ENCODE measurements at places on chromosomes 5 and 9.

- no peak for DNase-seq
- H3K27me3 ChIP-seq: no peaks in the 10 kb centered on the region
- H3K4me1 ChIP-seq: peaks cover 11% of the 10 kb centered on the region
- H3K36me3 ChIP-seq: no peaks in the 10 kb centered on the region
- H3K4me3 ChIP-seq: no peak overlapping the region
Measured at GRCh38 chr5:56406221-56406620, 173.1 kb upstream of the ANKRD55 start.

DNA sequence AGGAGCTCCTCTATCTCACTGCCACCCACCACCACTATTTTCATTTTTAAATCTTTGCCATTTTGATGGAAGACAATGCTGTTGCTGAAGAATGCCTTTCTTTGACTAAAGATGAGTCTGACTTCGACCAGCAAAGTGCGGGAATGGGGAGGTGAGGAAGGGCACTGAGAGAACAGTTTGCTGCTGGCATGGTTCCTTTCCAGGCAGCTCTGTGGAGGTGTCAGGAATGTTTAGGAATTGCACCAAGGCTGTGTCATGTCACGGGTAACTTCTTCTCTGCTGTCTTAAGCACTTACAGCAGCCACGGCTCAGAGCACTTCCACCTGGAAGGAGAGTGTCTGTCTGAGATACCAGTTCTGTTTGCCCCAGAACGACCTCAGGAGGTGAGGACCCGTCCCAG is 41.4 kb upstream of the SHB start:
- no peaks in the 10 kb centered on the region for H3K4me1 ChIP-seq
- H3K36me3 ChIP-seq: no peaks in the 10 kb centered on the region
- no peak overlapping the region for H3K4me3 ChIP-seq
- H3K27me3 ChIP-seq: no peaks in the 10 kb centered on the region
- no peak for DNase-seq

DNA sequence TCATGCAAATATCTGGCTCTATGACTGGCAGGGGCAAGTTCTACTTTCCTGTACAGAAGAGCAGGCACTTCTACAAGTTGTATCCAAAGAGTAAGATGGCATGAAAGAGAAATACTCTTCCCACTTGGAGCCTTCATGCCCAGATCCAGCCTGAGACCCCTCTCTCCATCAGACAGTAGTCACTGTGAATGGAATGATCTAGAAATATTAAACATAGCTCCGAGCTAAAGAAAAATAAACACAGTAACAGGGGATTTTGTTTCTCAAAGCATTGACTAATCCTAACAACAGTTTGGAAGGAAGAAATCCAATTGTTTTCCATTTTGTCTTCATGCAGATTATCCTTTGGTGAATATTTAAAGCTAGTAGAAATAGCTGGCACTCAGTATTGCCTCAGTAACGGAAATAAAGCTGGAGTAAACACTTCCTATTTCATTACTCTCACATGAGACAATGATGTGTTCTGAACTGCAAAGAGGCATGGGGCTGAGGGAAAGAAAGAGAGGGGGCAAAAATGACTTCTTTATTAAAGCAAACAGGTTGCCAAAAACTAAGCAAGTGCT is 100.0 kb downstream of the SEMA5A start:
- H3K27ac ChIP-seq: peak overlapping the region; percentile 66
- H3K27me3 ChIP-seq: no peaks in the 10 kb centered on the region
- H3K4me3 ChIP-seq: no peak overlapping the region
- peak; percentile 53 for DNase-seq
- no peaks in the 10 kb centered on the region for H3K36me3 ChIP-seq

- H3K4me1 ChIP-seq: peaks cover 14% of the 10 kb centered on the region
- DNase-seq: no peak
- H3K27ac ChIP-seq: no peak overlapping the region
- H3K4me3 ChIP-seq: no peak overlapping the region
- no peaks in the 10 kb centered on the region for H3K36me3 ChIP-seq
Measured at GRCh38 chr9:69130456-69131441, 43.3 kb upstream of the TJP2 start.

DNA sequence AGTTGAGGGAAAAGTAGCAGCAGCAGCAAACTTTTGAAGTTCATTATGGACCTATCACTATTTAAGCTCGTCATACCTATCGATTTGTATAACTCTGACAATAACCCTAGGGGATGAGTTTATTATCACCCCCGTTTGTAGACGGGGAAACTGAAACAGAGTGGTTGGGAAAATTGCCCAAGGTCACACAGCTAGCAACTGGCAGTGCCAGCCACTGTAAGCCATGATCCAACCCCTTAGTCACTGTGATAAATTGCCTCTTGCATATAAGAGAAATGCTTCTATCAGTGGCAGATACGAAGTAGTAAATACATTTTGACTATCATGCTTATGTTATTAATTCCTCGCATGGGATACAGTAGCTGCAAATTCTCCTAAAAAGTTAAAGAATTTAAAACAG is 73.3 kb upstream of the ATP10B start:
- H3K4me1 ChIP-seq: no peaks in the 10 kb centered on the region
- no peak overlapping the region for H3K27ac ChIP-seq
- no peaks in the 10 kb centered on the region for H3K36me3 ChIP-seq
- no peak overlapping the region for H3K4me3 ChIP-seq

GRCh38 chr5:140391732-140392131 is 9.9 kb upstream of the ANKHD1 start:
- H3K27ac ChIP-seq: no peak overlapping the region
- no peak overlapping the region for H3K4me3 ChIP-seq
- H3K4me1 ChIP-seq: no peaks in the 10 kb centered on the region
- no peaks in the 10 kb centered on the region for H3K36me3 ChIP-seq

DNA sequence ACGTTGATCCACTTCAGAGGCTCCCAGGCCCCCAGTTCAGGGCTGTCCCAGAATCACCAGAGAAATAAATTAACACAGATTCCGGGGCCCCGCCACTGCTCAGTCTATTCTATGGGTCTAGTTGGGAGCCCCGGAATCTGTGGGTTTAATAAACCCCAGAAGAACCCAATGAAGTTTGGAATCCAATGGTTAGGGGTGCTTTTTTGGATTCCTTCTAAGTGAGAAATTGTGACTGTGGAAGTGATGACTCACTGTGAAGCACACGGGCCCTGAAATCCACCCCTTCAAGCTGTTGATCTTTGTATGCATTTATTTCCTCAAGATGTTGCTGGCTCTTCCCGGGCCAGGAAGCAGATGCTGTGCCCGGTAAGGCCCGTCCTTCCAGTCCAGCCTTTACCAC is 57.3 kb upstream of the SLC28A3 start:
- no peaks in the 10 kb centered on the region for H3K27me3 ChIP-seq
- H3K27ac ChIP-seq: no peak overlapping the region
- DNase-seq: peak; percentile 15

GRCh38 chr9:100377015-100377414 is 24.3 kb upstream of the TEX10 start:
- no peak for DNase-seq
- H3K36me3 ChIP-seq: no peaks in the 10 kb centered on the region
- no peak overlapping the region for H3K4me3 ChIP-seq
- peaks cover 19% of the 10 kb centered on the region for H3K4me1 ChIP-seq
- H3K27ac ChIP-seq: no peak overlapping the region

DNA sequence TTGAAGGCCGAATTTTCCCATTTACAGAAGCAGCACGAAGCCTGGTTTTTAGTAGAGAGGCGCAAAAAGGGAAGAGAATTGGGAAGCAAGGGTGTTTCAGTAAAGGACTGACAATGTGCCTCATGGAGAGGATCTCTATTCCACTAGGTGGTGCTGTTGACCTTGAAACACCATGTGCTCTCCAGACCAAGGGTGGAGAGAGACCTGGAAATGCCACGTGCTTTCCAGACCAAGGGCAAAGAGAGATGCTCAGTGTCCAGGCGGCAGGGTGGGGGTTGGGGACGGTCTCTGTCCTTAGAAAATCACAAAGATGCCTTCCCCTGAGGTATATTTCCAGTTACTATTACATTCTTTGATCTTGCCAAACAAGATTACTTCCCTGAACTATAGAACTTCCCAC is 425.3 kb downstream of the CSNK1G3 start:
- H3K36me3 ChIP-seq: no peaks in the 10 kb centered on the region
- no peaks in the 10 kb centered on the region for H3K27me3 ChIP-seq
- no peak overlapping the region for H3K4me3 ChIP-seq
- no peak overlapping the region for H3K27ac ChIP-seq
- H3K4me1 ChIP-seq: no peaks in the 10 kb centered on the region
- DNase-seq: peak; percentile 72

- H3K4me3 ChIP-seq: no peak overlapping the region
- H3K4me1 ChIP-seq: no peaks in the 10 kb centered on the region
- H3K27ac ChIP-seq: no peak overlapping the region
- H3K27me3 ChIP-seq: no peaks in the 10 kb centered on the region
Measured at GRCh38 chr9:10704720-10705119, 91.9 kb upstream of the PTPRD start.

- no peaks in the 10 kb centered on the region for H3K36me3 ChIP-seq
- DNase-seq: no peak
- H3K4me1 ChIP-seq: peaks cover 62% of the 10 kb centered on the region
- no peaks in the 10 kb centered on the region for H3K27me3 ChIP-seq
- H3K4me3 ChIP-seq: no peak overlapping the region
- H3K27ac ChIP-seq: peak overlapping the region; percentile 84
Measured at GRCh38 chr9:109250311-109250741, 70.5 kb downstream of the EPB41L4B start.

DNA sequence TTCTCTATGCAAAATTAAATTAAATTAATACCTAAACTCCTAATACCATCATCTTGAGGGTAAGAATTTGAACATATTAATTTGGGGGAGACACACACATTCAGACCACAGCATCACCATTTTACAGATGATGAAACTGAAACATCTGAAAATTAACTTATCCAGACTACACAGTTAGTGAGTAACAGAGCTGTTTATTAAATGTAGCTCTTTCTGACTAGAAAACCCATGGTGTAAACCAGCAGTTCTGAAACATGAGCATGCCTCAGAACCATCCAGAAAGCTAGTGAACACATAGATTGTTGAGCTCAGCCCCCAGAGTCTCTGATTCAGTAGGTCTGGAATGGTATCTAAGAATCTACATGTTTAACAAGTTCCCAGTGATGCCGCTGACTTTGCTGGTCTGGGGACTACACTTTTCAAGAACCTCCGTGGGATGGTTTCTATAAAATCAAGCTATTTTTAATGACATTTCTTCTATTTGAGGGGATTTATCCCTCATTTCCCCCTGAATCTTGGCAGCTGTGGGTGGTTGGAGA is 113.5 kb downstream of the RORB start:
- no peaks in the 10 kb centered on the region for H3K36me3 ChIP-seq
- no peaks in the 10 kb centered on the region for H3K4me1 ChIP-seq
- H3K27ac ChIP-seq: no peak overlapping the region
- DNase-seq: no peak

GRCh38 chr5:37839407-37840052 is at the start of gene GDNF:
Gene GDNF, minus strand, starts transcription at chr5:37840041. Its CDS starts 5,245 bp downstream, at chr5:37834796.
- H3K4me1 ChIP-seq: peaks cover 27% of the 10 kb centered on the region
- peak within 1 kb of the TSS; percentile 78 for H3K27ac ChIP-seq
- peak within 1 kb of the TSS; percentile 89 for H3K4me3 ChIP-seq
- H3K36me3 ChIP-seq: peaks cover 34% of the 10 kb centered on the region

DNA sequence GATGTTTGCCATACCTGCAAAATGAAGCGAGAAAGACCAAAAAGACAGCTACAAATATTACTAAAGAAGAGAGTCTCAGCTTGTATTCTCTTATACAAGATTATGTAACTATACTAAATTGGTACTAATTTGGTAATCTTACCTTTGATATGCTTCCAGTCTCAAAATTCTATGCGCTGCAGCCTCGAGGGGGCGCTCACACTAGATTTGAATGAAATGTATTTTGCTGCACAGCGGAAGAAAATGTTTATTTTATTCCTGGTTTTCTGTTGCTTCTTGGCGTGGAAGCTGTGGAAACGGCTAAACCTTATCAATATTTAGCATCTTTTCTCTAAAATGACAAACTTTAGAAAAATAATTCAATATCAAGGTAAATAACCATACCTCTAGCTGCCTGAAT is 267.0 kb upstream of the NUDT12 start:
- no peak for DNase-seq
- no peak overlapping the region for H3K27ac ChIP-seq
- no peaks in the 10 kb centered on the region for H3K4me1 ChIP-seq
- no peaks in the 10 kb centered on the region for H3K36me3 ChIP-seq
- no peaks in the 10 kb centered on the region for H3K27me3 ChIP-seq
- no peak overlapping the region for H3K4me3 ChIP-seq

DNA sequence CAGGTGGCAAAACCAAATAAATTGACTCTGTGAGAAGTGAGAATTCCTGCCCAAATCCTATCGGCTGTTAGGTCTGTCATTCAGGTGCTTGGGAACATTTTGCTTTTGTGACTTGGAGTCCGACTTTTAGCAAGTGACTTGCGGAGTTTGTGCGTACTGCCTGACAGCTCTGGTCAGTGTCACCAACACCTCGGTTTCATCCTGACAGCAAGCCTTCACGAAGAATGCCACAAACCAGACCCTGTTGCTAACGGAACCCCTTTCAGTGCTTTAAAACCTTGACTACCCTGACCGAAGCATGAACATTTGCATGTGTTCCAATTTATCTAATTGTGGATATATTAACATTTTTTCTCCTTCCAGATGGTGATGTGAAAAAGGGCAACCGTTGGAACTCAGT is 26.5 kb downstream of the LIX1 start:
- no peaks in the 10 kb centered on the region for H3K4me1 ChIP-seq
- no peak overlapping the region for H3K4me3 ChIP-seq
- H3K27ac ChIP-seq: no peak overlapping the region

GRCh38 chr9:127717766-127718165 is 1.9 kb downstream of the TTC16 start:
- no peak overlapping the region for H3K27ac ChIP-seq
- peaks cover 33% of the 10 kb centered on the region for H3K4me1 ChIP-seq
- H3K27me3 ChIP-seq: no peaks in the 10 kb centered on the region
- no peak for DNase-seq
- no peak overlapping the region for H3K4me3 ChIP-seq

DNA sequence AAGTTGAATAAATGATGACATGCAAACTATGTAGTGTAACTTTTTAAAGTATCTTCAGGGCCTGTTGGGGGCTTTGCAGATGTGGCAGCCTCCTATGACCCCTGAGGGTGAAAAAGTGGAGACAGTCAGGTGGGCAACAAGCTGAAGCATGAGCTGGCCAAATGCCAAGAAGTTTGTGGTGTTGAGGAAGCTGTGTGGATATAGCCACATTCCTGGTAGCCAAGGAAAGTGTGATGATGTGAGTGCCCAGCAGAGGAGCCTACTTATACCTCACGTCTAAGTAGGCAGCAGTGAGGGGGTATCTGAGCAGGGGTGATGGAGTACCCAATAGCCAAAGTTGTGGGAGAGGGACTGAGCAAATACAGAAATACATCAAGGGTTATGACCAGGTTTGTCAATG is 621.2 kb upstream of the CDH6 start:
- H3K27ac ChIP-seq: no peak overlapping the region
- no peaks in the 10 kb centered on the region for H3K36me3 ChIP-seq
- no peak overlapping the region for H3K4me3 ChIP-seq
- H3K27me3 ChIP-seq: no peaks in the 10 kb centered on the region
- no peak for DNase-seq

DNA sequence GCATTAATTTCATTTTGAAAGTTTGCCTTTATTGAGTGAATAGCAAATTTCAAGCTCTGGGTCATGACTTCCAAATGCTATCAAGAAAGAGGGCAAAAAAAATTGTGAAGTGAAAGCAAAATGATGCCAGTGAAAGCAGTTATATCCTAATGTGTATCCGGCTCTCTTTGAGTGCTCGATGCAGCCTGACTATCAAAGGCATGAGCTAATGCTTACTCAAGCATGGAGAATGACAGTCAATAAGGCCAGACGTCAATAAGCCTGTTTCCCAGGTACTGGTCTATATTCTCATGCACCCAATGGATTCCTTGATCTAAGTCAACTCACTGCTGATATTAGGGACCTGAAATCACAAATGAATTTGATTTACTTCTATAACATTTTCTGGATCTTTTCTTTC is 435.5 kb downstream of the CAAP1 start:
- H3K36me3 ChIP-seq: no peaks in the 10 kb centered on the region
- no peak overlapping the region for H3K27ac ChIP-seq
- H3K4me3 ChIP-seq: no peak overlapping the region
